ENCODE measurements at places on chromosomes 11 and 22.
A peak's percentile ranks its signal among the peaks of the same experiment; 100 is the strongest.

DNA sequence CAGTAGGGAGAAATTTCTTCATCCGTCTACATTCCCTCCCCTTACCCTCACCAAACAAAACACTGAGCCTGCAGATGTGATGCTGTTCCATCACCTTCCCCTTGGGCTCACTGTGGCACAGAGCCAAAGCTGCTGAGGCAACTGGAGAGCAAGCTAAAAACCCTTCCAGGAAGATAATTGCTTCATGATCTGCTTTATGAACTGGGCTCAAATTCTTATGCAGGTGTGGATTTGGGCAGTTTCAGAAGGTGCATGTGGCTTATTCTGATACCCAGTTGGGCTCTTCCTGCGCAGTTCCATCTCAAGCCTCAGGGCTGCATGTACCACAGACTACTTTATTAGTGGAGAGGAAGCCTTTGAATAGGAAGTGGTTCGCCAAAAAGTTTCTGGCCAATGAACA lies 58.3 kb downstream of the AAMDC start:
- DNase-seq: peak; percentile 79

DNA sequence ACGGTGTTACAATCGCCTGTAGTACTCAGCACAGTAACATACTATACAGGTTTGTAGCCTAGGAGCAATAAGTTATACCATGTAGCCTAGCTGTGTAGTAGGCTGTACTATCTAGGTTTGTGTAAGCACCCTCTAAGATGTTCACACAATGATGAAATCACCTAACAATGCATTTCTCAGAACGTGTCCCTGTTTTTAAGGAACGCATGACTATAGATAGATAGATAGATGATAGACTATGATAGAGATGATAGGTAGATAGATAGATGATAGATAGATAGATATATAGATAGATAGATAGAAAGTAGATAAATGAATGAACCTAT lies 203.9 kb downstream of the FAM76B start:
- DNase-seq: no peak

GRCh38 chr11:107741044-107741823 lies 29.4 kb upstream of the SLN start:
- no peak for DNase-seq

- no peak for DNase-seq
Measured at GRCh38 chr11:113563766-113564526, 88.7 kb upstream of the DRD2 start.

- DNase-seq: no peak
Measured at GRCh38 chr11:1547467-1548098, 24.5 kb downstream of the DUSP8 start.

DNA sequence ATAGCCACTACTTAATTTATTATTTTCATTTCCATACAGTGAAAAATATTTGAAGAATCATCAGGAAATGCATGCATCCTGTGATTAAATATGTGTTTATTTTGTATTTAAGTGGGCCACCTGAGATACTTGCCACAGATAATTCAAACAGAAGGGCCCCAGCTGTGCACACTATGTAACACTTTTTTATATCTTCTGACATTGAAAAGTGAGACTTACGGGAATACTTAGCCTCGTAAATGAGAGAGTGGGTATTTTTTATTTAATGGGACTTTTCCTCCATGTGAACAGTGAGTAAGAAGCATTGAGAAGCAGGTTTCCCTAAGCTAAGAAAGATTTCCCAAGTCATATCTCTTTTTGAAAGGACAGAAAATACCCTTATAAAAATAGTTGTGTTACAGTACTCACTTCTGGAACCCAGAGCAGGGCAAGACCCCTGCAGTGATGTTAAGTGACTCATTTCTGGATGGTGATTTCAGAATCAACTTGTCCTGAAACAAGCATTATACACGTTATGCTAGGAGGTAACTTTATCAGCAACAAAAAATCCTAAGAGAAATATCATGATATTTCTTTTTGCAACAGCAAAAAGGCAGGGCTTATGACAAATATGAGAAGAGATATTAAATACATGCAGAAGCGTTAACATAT lies 478.1 kb upstream of the CHORDC1 start:
- DNase-seq: no peak

DNA sequence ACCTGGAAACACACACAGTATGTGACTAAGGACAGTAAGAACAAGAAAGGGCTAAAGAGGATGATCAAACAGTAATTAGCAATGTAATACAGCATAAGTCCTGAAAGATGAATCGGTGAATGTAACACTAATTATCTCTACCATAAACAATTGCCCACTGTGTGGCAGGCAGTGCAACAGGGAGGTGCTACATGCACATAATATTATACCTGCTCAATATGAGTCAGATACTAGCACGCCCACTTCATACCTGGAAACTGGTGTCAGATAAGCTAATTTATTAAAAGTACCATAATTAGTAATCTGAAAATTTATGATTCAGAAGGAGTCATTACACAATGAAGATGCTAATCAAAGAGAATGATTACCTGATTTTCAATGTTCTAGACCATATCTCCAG lies 14.9 kb downstream of the CASP12 start:
- DNase-seq: no peak

DNA sequence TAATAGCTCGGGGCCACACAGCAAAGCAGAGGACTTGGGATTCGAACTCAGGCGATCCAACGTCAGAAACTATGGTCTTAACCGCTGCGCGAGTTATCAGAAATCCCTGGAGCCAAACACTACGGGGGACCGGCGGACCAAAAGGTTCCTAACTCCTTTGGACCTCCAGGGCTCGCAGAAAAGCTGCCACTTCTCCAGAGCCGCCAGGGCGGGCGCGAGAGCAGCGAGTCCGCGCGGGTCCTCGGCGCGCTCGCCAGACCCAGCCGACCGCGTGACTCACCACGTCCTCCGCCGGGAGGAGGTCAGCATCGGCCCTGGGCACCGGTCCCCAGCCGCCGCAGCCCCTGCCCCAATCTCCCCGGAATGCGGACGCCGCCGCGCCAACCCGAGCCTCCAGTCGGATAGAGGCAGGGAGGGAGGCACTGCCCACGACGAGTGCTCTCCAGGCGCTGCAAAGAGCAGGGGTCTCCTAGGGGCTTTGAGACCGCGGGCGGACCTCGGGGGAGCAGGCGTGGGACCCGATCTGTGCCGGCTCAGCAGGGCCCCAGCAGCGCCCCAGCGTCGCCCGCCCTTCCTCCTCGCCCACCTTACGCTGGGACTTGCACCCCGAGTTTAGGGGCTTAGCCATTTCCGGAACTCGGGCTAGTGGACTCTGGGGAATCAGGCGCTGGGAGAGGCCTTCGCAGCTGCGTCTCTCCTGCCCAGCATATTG lies 6.2 kb upstream of the ALX4 start:
- DNase-seq: peak; percentile 41

GRCh38 chr11:122162095-122162494 lies 46.1 kb upstream of the BLID start:
- DNase-seq: no peak

- no peak for DNase-seq
Measured at GRCh38 chr11:115766561-115766960, 262.3 kb upstream of the CADM1 start.

- DNase-seq: no peak
Measured at GRCh38 chr11:94924612-94925011, 48.7 kb downstream of the CWC15 start.

DNA sequence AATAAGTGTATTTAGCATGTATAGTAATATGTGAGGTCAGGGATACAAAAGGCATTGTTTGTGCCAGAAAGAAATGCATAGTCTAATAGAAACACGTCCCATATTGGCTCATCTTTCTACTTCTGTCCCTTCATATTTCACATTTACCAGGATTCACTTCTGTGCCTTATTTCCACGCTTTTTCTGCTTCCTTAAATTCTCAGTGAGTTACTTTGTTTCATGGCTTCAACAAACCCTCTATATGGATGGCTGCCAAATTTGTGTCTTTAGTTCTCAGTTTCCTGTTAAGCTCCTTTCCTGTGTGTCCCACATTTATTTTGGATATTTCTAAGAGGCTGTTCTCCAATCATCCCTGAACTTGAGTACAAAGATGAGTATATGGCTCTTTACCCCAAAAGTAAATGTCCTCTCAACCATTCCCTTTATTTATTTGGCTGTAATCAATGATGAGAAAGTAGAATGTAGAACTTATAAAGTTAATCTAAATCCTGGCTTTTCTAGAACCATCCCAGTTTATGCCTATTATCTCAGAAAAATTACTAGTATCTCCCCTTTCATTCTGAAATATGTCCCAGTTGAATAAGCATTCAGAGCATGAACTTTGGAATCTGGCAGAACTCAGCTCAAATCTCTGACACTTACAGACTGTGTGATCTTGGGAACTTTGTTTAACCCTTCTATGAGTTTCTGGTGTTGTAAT lies 23.5 kb downstream of the OR8B12 start:
- DNase-seq: no peak

DNA sequence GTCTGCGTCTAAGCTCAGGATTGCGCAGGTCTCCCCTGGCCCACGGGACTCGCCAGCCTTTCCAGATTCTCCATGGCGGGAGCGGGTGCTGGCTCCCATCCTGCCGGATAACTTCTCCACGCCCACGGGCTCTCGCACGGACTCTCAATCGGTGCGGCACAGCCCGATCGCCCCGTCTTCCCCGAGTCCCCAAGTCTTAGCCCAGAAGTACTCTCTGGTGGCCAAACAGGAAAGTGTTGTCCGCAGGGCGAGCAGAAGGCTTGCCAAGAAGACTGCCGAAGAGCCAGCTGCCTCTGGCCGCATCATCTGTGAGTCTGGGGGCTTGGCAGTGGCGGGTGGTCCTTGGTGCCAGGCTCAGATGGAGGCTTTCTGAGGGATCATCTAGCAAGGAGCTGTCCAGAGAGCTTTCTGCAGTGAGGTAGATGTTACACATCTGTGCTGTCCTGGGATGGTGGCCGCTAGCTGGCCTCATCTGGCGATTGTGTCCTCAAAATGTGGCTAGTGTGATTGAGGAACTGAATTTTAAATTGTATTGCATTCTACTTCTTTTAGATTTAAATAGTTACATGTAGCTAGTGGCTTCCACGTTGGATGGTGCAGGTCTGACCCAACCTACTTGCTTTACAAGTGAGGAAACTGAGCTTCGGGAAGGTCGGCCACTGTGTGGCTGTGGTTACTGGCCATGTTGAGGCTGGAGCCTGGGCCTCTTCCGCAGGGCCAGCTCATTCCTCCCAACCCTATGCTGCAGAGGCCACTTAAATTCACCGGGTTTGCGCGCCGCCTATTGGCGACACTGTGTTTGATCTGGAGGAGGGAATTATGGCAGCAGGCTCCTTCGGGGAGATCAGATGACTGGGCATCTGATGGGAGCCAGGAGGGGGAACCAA lies 6.7 kb downstream of the INCENP start:
- DNase-seq: no peak

DNA sequence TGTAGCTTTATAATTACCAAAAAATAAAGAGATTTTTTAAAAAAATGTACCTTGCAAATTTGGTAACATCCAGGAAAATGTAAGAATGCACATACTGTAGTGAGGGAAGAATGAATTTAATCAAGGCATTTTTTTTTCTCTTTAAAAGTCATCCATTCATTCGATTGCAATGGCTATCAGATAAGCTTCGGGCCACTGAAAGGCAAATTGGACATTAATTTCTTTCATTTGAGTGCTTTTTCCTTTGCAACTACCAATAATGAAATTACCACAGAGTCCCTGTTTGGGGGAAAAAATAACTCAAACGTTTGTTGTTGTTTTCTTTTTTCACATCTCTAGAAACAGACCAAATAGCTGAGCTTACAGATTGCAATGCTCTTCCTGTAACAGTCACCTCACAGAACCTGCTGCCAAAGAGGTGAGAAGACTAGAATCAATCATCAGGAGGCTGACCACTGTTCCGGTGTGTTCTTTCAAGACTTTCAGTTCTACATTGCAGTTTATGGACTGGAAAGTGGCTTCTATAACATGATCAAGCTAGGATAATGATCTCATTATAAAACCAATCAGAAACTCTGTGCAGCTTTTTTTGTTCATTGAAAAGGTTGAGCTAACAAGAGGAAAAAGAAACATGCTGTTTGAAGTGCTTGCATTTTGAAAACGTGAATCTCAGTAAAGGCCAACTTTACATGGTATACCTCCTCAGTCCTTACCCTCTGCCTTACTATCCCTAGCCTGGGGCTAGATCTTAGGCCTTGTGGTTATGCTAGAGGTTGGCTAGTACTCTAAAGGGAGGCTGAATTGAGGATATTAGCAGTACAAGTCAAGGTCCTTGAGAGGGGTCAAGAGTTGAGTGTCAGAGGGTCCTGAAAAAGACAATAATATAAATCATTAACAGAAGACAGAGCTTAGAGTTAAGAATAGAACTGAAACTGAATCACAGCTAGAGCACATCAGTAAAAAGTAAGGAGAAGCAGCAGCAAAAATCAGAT lies 1276.1 kb downstream of the LRRC4C start:
- no peak for DNase-seq

DNA sequence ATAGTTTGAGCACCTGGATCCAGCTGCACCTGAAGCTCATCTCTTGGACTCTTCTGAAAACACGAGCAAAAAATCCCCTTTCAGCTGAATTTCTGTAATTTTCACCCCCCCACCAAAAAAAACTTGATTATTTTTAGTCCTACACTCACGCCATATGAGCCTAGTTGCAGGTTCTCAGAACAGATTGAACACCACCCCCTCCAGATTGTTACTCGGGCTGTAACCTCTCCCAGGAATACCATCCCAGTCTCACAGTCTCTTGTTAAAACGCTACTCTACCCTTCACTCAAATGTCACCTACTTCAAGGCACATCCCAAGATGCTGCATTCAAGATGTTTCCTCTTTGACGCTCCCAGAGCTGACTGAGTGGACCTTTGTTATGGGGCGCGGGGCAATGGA lies 96.3 kb upstream of the PRDM11 start:
- DNase-seq: no peak

DNA sequence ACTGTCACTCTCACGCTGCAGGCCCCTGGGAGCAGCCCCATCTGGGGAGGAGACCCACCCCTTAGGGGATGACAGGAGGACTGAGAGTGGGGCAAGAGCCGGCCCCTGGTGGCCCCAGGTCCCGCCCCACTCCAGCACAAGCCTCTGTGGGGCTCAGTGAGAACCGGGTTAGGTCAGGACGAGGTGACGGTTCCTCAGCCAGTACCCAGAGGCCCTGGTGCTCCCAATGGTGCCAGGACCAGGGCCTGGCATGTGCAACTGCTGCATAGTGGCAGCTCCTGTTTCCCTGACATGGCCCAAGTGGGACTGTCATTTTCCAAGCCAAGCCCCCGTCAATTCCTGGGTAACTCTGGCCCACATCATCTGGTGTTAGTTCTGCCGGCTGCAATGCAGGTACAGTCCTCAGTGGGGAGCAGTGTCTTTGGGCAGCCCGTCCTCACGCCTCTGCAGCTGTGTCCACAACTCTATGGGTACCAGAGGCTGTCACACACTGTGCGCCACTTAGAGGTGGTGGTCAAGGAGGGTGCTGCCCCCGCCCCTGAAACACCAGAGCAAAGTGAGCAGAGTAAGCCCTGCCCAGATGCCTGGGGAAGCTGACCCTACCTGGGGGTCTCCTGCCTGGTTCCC lies 15.9 kb downstream of the CHID1 start:
- DNase-seq: no peak

- no peak for DNase-seq
Measured at GRCh38 chr11:116703421-116703820, 69.4 kb downstream of the BUD13 start.

- DNase-seq: no peak
Measured at GRCh38 chr11:109783840-109784239, 309.4 kb upstream of the ZC3H12C start.

All from psoas muscle (tissue), 8 donors.